GM23338 (cell line): ENCODE measurements at places on chromosomes 6 and 20. TPM values are rescaled to one million over a fixed set of nuclear protein-coding genes. Genes with fewer than 3 reads are reported as not detected.

- H3K27me3 ChIP-seq = no peaks in the 10 kb centered on the region
- no peaks in the 10 kb centered on the region for H3K4me1 ChIP-seq
- H3K36me3 ChIP-seq = no peaks in the 10 kb centered on the region
- DNase-seq = no peak
- H3K27ac ChIP-seq = no peak overlapping the region
- H3K4me3 ChIP-seq = no peak overlapping the region
Observed at GRCh38 chr6:105220186-105220585, 40.4 kb upstream of the POPDC3 start.

DNA sequence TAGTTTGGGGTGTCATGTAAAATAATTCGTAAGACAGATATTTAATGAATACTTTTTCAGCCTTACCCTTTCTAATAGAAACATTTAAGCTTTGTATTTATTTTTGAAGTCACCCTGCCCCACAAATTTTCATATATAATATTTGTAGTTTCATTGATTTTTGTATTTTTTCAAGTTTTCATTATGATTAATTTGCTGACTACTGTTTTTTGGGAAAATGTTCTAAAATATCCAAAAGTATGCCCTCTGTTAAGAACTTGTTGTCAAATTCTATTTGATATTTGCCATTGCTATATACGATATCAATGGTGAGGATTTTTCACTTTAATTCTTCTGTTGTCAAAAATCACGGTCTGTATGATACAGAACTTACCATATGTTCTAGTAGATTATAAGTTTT lies 793.9 kb upstream of the CITED2 start:
- no peak for DNase-seq
- no peaks in the 10 kb centered on the region for H3K4me1 ChIP-seq
- 0 out of 2 replicates have a peak, but pooled peaks cover 3% of the 10 kb centered on the region for H3K36me3 ChIP-seq
- H3K4me3 ChIP-seq = no peak overlapping the region

- H3K27ac ChIP-seq = no peak overlapping the region
- peak; percentile 29 for DNase-seq
- H3K4me3 ChIP-seq = no peak overlapping the region
- H3K36me3 ChIP-seq = no peaks in the 10 kb centered on the region
Observed at GRCh38 chr6:153405931-153406330, 274.8 kb upstream of the RGS17 start.

DNA sequence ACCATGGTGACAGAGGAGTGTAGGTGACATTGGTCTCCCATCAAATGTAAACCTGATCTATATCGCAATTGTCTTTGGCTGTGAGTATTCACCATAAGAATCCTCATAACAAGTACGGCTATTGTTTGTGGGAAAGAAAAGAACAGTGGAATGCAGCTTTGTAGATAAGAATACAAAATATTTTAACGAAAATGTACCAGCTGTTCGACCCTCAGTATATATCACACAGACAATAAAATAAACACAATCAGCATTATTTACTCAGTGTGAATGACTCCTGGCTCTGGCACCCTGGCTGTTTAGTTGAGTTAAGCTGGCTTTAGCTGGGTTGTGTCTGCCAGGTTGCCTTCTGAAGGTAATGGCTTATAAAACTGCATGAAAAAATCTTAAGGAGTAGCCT lies 43.4 kb downstream of the SNRNP48 start:
- DNase-seq = no peak
- no peak overlapping the region for H3K4me3 ChIP-seq
- no peaks in the 10 kb centered on the region for H3K4me1 ChIP-seq
- H3K27me3 ChIP-seq = no peaks in the 10 kb centered on the region
- no peak overlapping the region for H3K27ac ChIP-seq
- H3K36me3 ChIP-seq = no peaks in the 10 kb centered on the region

DNA sequence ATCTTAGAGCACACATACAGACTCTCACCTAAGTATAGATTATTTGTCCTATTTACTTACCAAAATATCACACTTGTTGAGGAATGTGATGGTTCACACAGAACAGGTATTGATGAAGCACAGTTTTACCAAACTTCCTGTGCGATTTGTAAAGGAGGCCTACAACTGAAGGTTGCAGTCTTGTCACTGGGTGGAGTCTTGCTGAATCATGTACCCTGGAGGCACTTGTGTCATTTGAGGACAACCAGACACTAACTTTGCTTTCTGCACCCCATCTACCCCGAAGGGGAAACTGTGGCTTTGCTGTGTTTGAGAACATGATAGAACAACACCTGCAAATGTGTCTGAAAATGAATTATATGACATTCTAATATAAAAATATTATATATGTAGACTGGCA lies 32.4 kb upstream of the HINT3 start:
- no peak overlapping the region for H3K4me3 ChIP-seq
- H3K36me3 ChIP-seq = no peaks in the 10 kb centered on the region
- H3K4me1 ChIP-seq = 0 out of 2 replicates have a peak, but pooled peaks cover 5% of the 10 kb centered on the region
- DNase-seq = no peak
- H3K27me3 ChIP-seq = no peaks in the 10 kb centered on the region

DNA sequence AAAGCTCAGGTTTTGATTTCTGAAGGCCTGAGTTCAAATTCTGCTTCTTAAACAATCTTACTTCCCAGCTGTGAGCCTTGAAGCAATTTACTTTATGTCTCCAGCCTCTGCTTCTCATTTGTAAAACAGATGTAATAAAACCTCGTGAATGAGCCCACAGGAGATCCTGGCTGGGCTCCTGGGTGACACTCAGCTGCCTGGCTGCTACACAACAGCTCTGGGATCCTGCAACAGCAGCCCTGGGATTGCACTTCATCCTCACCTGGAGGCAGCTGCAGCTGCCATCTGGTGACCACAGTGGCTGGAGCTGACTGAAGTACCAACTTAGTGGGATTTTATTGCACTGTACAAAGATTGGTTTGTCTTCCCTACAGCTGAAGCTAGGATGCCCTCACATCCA lies 98.6 kb downstream of the NDUFAF5 start:
- H3K27ac ChIP-seq = no peak overlapping the region
- H3K4me1 ChIP-seq = no peaks in the 10 kb centered on the region
- H3K4me3 ChIP-seq = no peak overlapping the region
- H3K27me3 ChIP-seq = no peaks in the 10 kb centered on the region
- no peaks in the 10 kb centered on the region for H3K36me3 ChIP-seq

- H3K4me3 ChIP-seq = no peak overlapping the region
- no peak for DNase-seq
- H3K36me3 ChIP-seq = no peaks in the 10 kb centered on the region
- no peak overlapping the region for H3K27ac ChIP-seq
- 0 out of 2 replicates have a peak, but pooled peaks cover 1% of the 10 kb centered on the region for H3K4me1 ChIP-seq
- H3K27me3 ChIP-seq = no peaks in the 10 kb centered on the region
Observed at GRCh38 chr6:143613749-143614148, 64.0 kb upstream of the PHACTR2 start.

GRCh38 chr6:135306740-135307420 lies 125.8 kb downstream of the MYB start:
- no peaks in the 10 kb centered on the region for H3K4me1 ChIP-seq
- 0 out of 2 replicates have a peak, but pooled peaks cover 5% of the 10 kb centered on the region for H3K36me3 ChIP-seq
- DNase-seq = no peak
- no peak overlapping the region for H3K4me3 ChIP-seq
- H3K27me3 ChIP-seq = no peaks in the 10 kb centered on the region

- H3K27me3 ChIP-seq = no peaks in the 10 kb centered on the region
- no peaks in the 10 kb centered on the region for H3K4me1 ChIP-seq
- no peak overlapping the region for H3K4me3 ChIP-seq
- no peak overlapping the region for H3K27ac ChIP-seq
Observed at GRCh38 chr20:37636212-37636975, 57.4 kb upstream of the CTNNBL1 start.

DNA sequence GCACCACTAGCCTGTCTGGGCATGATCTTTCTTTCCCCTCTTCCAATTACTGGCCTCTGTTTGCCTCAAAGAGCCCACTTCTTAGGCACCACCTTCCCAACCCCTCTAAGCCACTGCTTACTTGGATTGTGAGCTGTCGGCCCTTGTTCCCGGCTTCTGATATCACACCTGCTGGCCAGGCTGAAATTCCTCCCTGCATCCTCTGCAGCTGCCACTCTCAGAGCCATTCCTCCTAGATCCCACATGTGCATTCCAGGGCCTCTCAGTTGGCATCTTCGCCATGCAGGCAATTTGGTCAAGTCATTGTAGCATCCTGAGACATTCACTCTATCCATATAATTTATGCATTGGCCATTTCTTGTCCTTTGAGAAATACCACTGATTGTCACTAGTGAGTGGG lies 135.9 kb downstream of the OLIG3 start:
- no peaks in the 10 kb centered on the region for H3K36me3 ChIP-seq
- H3K4me3 ChIP-seq = no peak overlapping the region
- H3K27me3 ChIP-seq = no peaks in the 10 kb centered on the region
- peak; percentile 43 for DNase-seq

DNA sequence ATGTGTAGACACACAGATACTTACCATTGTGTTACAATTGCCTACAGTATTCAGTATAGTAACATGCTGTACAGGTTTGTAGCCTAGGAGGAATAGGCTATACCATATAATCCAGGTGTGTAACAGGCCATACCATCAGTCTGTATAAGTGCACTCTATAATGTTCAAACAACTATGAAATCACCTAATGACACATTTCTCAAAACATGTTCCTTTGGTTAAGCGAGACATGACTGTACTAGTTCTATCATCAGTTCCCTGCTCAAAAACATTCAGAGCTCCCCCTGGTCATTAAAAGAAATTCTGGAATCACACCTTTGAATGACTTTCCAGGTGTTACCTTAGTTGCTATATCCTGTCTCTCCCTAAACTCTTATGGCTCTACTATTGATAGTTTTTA lies 70.4 kb upstream of the SLC2A12 start:
- H3K36me3 ChIP-seq = no peaks in the 10 kb centered on the region
- H3K27me3 ChIP-seq = no peaks in the 10 kb centered on the region
- H3K4me3 ChIP-seq = no peak overlapping the region
- H3K27ac ChIP-seq = no peak overlapping the region

DNA sequence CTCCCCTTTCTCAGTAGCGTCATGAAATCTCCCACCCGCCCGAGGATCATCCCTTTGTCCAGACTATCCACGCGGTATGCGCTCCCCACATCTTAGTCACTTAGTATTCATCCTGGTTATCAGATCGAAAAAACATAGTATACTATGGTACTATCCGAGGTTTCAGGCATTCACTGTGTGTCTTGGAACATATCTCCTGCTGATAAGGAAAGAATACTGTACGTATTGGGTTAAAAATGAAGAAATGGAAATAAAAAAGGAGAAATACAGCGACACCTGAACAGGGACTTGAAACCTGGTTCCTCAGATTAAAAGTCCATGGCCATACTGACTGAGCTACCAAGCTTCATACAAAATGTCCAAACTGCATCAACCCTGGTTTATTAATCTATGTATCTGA lies 14.0 kb downstream of the HMGN4 start:
- no peak for DNase-seq
- H3K27ac ChIP-seq = no peak overlapping the region
- H3K4me1 ChIP-seq = no peaks in the 10 kb centered on the region
- H3K4me3 ChIP-seq = peak overlapping the region; percentile 70

- no peak for DNase-seq
- no peaks in the 10 kb centered on the region for H3K27me3 ChIP-seq
- peaks cover 6% of the 10 kb centered on the region; the same call in 1 of the 2 replicates for H3K4me1 ChIP-seq
- no peak overlapping the region for H3K4me3 ChIP-seq
- H3K36me3 ChIP-seq = no peaks in the 10 kb centered on the region
Observed at GRCh38 chr20:23773127-23773526, 22.4 kb upstream of the CST1 start.

DNA sequence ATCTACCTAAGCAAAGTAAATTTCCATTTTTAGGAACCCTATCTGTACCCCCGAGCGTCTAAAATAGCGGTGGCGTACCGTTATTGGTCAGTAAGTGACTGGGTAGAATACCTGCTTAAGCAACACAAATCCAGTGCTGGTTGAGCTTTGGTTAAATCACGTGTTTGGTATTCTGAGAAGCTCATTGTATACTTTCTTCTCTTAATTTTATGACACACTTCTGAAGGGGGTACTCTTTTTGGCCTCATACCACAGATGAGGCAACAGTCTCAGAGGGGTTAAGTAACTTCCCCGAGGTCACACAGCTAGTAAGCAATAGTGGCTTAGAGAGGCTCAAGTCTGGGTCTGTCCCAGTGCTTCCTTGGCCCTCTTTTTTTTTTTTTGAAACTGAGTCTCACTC lies 151.2 kb downstream of the TFAP2C start:
- H3K27ac ChIP-seq = no peak overlapping the region
- H3K36me3 ChIP-seq = no peaks in the 10 kb centered on the region
- no peak for DNase-seq
- peaks cover 19% of the 10 kb centered on the region for H3K4me1 ChIP-seq
- no peaks in the 10 kb centered on the region for H3K27me3 ChIP-seq
- H3K4me3 ChIP-seq = no peak overlapping the region

- peaks cover under 1% of the 10 kb centered on the region for H3K4me1 ChIP-seq
- no peaks in the 10 kb centered on the region for H3K27me3 ChIP-seq
- no peak for DNase-seq
- no peaks in the 10 kb centered on the region for H3K36me3 ChIP-seq
Observed at GRCh38 chr6:99091985-99092384, 144.2 kb upstream of the FBXL4 start.

GRCh38 chr6:140485740-140486449 lies 1111.4 kb upstream of the CITED2 start:
- DNase-seq = no peak
- no peaks in the 10 kb centered on the region for H3K27me3 ChIP-seq
- no peaks in the 10 kb centered on the region for H3K36me3 ChIP-seq
- no peak overlapping the region for H3K4me3 ChIP-seq
- no peak overlapping the region for H3K27ac ChIP-seq

- H3K27ac ChIP-seq = no peak overlapping the region
- H3K4me3 ChIP-seq = peak overlapping the region; percentile 94
- no peaks in the 10 kb centered on the region; the same call in 1 of the 2 replicates for H3K36me3 ChIP-seq
- H3K27me3 ChIP-seq = no peaks in the 10 kb centered on the region
Observed at GRCh38 chr20:38927902-38928578, 1.8 kb downstream of the FAM83D start.

- peaks cover 11% of the 10 kb centered on the region; the same call in 1 of the 2 replicates for H3K36me3 ChIP-seq
- no peak for DNase-seq
- no peaks in the 10 kb centered on the region for H3K4me1 ChIP-seq
- no peak overlapping the region for H3K4me3 ChIP-seq
Observed at GRCh38 chr20:55488593-55488992, 516.7 kb downstream of the CBLN4 start.

DNA sequence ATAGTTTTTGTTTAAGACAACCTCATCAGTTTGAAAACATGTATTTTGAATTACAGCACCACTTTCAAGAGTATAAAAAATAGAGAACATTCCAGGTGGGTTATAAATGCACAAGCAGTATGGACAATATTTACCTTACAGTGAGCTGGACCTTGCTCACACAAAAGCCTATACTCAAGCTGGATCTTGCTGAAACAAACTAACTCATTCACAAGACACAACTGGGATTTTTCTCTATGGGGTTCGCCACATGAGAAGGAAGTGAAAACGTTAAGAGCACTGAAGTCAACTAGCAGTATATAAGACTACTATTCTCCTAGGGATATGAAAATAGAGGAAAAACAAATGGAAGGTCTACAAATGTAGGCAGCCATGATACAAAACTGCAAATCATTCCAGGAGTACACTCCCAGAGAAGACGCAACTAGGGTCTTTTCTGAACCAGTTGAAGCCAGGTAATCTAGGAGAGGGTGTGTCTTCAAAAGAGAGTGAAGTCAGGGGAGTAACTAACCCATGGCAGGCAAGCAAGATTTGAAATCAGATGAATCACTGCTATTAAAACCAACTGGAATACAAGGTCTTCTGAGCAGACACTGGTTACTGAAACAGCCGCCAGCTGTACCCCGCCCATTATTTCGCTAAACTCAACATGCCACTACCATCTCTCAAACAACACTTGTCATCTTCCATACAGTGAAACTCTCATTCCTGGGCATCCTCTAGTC lies 26.5 kb downstream of the STAU1 start:
- H3K27me3 ChIP-seq = no peaks in the 10 kb centered on the region
- no peaks in the 10 kb centered on the region for H3K4me1 ChIP-seq
- H3K4me3 ChIP-seq = no peak overlapping the region
- peaks cover 5% of the 10 kb centered on the region; the same call in 1 of the 2 replicates for H3K36me3 ChIP-seq

NKX2-2 gene
- polyA plus RNA-seq = not detected in 2 replicates

EYS gene
- polyA plus RNA-seq = 0.35 and 0.52 TPM in 2 replicates

DPPA5 gene
- polyA plus RNA-seq = 12.9 and 17.3 TPM in 2 replicates

GFOD1 gene
- 4.1 and 4.9 TPM in 2 replicates for polyA plus RNA-seq

C6orf58 gene
- polyA plus RNA-seq = 0.18 TPM in 1 of 2 replicates, not detected in the other

SMLR1 gene
- polyA plus RNA-seq = 0.09 TPM in 1 of 2 replicates, not detected in the other

RWDD2A gene
- 2.4 and 3.7 TPM in 2 replicates for polyA plus RNA-seq

RBM12 gene
- polyA plus RNA-seq = 21.0 and 22.3 TPM in 2 replicates
